Activated CD4-positive, alpha-beta T cell treated with anti-CD3 and anti-CD28 coated beads for 36 hours (primary cell): ENCODE measurements at places on chromosomes 5 and 9. TPM values are rescaled to one million over a fixed set of nuclear protein-coding genes. Genes with fewer than 3 reads are reported as not detected.

Gene TNFSF15
- 0.47 TPM for total RNA-seq

Gene TLR4
- total RNA-seq = not detected

Gene SNAPC3
- 39.6 TPM for total RNA-seq

Gene CSF2
- 52.6 TPM for total RNA-seq

Gene TIMD4
- 3.5 TPM for total RNA-seq

Gene WNT8A
- not detected for total RNA-seq

Gene AHRR
- 15.1 TPM for total RNA-seq

Gene DDX4
- total RNA-seq = not detected

Gene OCLN
- 0.57 TPM for total RNA-seq

Gene GRAMD2B
- 13.9 TPM for total RNA-seq

Gene SPINK4
- not detected for total RNA-seq

Gene RMRP
- total RNA-seq = 894 TPM

Gene THBS4
- 2.3 TPM for total RNA-seq

Gene TMEM252
- total RNA-seq = not detected

Gene TMEM8B
- 6.9 TPM for total RNA-seq

Gene AIF1L
- 1.4 TPM for total RNA-seq

Gene ORM2
- total RNA-seq = not detected

Gene ACOT12
- not detected for total RNA-seq

Gene OR1K1
- not detected for total RNA-seq

Gene STARD4
- 55.3 TPM for total RNA-seq

Gene AGXT2
- total RNA-seq = not detected

Gene BAAT
- not detected for total RNA-seq

Gene NSG2
- not detected for total RNA-seq
